ENCODE measurements at places on chromosomes 11 and 22.

DNA sequence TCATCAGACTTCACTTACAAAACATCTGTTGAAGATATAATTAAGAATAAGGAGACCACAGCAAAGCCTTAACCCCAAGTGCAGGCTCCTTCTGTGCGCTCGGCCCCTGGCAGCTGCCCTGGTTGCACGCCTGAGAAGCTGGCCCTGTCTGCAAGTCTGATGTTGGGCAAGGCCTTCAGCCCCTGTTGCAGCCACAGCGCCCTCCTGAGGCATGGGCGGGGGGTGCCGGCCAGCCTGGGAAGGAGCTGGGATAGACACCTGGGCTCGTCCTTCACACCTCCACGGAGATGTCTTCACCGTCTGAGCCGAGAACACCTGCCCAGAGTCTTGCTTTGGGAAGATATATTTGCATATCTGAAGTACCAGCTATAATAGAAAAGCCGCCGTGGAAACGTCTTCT lies 104.1 kb downstream of the MPPED1 start:
- DNase-seq = no peak

DNA sequence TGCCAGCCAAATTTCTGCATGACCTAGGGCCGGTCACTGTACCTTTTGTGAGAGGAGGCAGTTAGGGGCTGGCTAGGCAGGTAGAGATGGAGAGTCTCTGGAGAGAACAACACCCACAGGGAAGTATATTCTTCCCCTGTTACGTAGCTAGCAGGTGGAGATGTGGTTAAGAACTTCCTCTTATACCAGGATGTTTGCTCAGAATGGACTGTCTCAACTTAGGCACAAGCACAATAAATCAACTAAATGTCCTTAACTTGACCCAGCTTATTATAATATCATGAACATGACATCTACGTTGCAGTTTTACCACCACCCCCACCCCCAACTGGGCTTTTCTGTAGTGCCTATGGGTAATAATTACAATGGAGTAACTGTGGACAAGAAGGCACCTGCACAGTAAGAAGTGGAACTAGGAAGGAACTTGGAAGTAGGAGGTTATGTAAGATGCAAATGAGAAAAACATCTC lies 60.7 kb upstream of the MPEG1 start:
- no peak for DNase-seq

DNA sequence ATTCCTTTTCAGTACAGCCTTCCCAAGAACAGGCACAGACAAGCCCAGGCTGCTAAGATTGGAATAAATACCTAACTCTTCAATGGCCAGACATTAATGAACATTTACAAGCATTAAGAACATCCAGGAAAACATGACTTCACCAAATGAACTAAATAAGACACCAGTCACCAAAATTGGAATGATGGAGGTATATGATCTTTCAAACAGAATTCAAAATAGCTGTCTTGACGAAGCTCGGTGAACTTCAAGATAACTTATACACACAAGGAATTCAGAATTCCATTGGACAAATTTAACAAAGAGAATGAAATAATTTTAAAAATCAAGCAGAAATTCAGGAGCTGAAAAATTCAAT lies 16.4 kb upstream of the DDX10 start:
- no peak for DNase-seq

GRCh38 chr22:19802894-19803735 lies 42.5 kb downstream of the TBX1 start:
- DNase-seq = no peak

DNA sequence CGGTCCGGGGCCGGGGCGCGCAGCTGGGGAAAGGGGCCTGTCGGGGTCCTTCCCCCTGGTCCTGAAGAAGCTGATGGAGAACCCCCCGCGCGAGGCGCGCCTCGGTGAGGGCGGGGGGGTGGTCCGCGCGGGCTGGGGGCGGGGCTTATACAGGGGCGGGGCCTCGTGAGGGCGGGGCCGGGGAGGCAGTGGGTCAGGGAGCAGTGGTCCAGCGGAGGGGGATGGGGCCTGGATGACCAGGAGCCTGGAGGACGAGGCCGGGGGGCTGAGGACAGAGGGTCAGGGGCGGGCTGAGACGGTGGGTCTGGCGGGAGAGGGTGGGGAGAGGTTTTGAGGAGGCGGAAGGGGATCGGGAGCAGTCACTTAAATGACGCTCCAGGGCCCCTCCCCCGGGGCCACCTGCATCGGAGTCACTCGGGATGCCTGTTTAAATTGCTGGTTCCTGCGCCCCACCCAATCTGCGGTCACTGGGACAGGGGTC lies 396 bp downstream of the TEF start:
- peak; percentile 65 for DNase-seq

GRCh38 chr11:67371189-67371910 lies 2.0 kb downstream of the CLCF1 start:
- DNase-seq = peak; percentile 82

DNA sequence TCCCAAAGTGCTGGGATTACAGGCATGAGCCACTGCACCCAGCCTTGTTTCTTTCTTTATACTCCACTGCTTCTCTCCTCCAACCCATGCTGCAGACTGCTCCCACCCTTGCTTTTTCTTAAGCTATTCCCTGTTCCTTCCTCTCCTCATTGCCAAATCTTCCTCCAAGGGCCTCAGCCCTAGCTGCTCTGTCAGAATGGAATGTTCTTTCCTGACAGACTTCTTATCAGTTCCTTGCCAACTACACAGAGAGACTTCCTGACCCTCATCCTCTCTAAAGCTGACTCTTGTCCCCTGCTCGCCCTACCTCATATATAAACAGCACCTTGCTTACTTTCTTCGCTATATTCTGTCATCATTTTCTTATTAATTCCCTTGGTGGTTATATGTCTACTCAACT lies 16.9 kb upstream of the PIK3C2A start:
- DNase-seq = no peak

GRCh38 chr22:36546092-36546804 lies 17.3 kb upstream of the EIF3D start:
- DNase-seq = no peak

- DNase-seq = peak; percentile 25
These were observed 60.3 kb downstream of the MTMR2 start for GRCh38 chr11:95863486-95864140.

GRCh38 chr11:19392321-19392720 lies 151.6 kb upstream of the E2F8 start:
- DNase-seq = peak; percentile 46

- DNase-seq = no peak
These were observed 502.0 kb upstream of the RAG2 start for GRCh38 chr11:37100008-37100407.

DNA sequence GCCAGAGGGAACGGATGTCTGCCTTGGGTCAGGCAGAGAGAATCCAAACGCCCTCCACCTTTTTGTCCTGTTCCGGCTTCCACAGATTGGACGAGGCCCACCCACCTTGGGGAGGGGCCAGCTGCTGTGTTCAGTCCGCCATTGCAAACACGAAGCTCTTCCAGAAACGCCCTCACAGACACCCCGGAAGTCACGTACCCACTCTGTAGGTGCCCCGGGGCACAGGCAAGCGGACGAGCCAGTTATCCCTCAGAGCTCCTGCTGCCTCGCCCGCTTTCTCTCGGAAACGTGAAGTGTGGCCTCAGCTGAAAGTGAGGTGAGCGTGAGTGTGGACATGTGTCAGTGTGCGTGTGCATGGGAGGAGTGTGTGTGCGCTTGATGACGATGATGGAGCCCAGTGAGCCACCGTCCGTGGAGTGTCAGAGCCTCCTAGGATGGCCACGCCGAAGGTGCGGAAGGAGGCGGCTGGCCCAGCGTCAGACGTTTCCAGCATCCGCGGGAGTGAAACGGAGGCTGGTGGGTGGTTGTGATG lies 869.2 kb downstream of the TBC1D22A start:
- no peak for DNase-seq

GRCh38 chr22:27885977-27886842 lies 32.8 kb downstream of the PITPNB start:
- DNase-seq = peak; percentile 80

GRCh38 chr11:887589-887988 lies 23.0 kb downstream of the CHID1 start:
- DNase-seq = no peak

- DNase-seq = no peak
These were observed 26.0 kb downstream of the MUC2 start for GRCh38 chr11:1100417-1101245.
